ENCODE measurements at places on chromosomes 16 and 17.

GRCh38 chr17:45228763-45229539, 7.3 kb downstream of the FMNL1 start:
- DNase-seq = peak; percentile 99

DNA sequence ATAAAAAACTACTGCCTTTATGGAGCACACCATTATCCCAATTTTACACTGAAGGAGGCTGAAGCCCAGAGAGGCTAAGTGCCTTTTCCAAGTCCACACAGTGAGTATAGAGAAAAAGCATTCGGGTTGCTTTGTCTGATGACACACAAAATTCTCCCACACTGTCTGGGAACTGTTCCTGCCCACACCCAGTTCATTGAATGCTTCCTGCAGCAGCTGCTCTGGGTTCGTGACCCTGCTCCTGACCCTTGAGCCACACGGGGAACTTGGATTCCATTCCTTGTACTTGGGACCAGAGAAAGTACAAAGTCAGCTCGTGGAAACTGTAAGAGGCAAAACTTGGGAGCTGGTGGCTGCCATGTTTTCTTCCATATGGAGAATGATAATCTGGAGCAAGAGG, 57.9 kb downstream of the AKAP1 start:
- no peak for DNase-seq

GRCh38 chr17:11182430-11182829, 58.6 kb upstream of the SHISA6 start:
- DNase-seq = no peak

DNA sequence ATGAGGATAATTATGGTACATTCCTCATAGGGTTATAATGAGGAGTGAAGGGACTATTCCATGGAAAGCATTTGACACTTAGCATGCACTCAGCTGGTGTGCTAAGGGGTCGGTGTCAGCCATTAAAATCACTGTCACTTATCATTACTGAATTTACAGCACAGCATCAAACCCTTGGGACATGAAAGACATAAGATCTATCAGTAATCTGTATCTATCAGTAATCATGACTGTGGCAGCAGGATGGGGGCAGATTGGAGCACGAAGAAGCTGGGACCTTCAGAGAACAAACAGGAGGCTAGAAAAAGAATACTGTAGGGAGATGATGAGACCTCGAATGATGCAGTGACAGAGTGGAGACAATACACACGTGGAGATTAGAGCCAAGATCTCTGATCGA, 73.5 kb upstream of the CLEC3A start:
- no peak for DNase-seq

DNA sequence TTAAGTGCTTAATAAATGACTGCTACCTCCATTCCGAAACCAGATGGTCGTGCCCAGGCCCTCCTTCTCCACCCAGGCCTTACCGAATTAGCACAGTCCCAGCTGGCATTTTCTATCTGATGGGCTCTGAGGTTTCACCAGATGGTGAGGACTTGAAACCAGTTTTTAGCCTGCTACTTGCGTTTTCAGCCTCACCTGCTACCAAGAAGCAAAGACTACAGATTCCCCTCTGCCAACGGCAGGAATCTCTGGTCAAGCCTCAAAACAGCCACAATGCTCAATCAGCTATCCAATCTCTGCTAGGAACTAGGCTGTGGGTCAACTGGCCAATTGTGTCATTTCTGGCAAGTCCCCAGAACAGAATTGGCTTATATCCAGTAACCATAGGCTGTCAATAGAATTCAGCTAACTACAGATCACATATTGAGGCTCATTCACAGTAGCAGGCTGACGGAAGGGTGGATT, 11.7 kb downstream of the PECAM1 start:
- no peak for DNase-seq

GRCh38 chr17:75668489-75668888, 1.4 kb downstream of the SAP30BP start:
- no peak for DNase-seq

GRCh38 chr16:87929986-87930385, 6.3 kb downstream of the CA5A start:
- no peak for DNase-seq

DNA sequence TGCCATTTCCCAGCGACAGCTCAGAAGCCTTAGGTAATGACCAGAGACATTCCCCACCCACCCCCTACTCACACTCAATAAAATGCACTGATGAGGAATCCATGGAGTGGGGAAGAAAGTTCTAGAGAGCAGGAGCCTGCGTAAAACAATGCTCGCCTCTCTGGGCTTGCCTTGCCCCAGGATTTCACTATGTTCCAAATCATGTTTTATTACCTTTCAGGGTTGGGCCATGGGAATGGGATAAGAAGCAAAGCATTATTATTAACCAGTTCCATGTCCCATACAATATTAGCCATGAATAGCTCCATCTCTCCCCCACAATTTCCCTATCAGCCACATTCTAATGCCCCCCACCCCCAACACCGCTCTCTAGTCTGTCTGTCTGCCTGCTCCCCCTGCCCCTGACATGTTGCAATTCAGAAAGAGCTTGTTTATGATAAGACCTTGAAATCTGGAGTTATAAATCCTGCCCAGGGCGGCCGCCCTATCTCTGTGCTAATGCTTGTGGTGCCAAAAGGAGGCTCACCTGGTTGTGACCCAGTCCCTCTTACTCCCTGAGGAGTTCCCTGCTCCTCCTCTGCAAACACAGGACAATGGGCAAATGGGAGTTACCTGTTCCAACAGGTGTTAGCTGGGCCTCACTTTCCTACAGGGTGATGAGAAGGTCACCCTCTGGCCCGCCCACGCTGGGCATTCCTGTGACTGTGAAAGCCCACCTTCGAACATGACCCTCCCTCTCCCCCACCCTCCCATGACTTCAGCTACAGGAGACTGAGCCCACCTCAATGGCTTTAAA, 28.0 kb upstream of the DDX52 start:
- DNase-seq = no peak

GRCh38 chr17:7713782-7714181, 3.8 kb upstream of the DNAH2 start:
- peak; percentile 29 for DNase-seq

DNA sequence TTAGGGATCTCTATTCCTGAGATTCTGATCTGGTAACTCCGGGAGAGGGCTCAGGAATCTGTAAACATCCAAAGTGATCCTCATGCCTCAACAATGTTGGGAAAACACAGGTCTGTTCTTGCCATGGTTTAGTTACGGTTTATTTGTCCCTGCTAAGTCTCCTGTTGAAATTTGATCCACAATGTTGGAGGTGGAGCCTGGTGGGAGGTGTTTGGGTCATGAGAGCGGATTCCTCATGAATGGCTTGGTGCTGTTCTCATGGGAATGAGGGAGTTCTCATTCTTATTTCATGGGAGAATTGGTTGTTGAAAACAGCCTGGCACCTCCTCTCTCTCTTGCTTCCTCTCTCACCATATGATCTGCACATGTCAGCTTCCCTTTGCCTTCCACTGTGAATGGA, 608.6 kb upstream of the GOT2 start:
- no peak for DNase-seq

GRCh38 chr16:54373534-54374520, 87.2 kb upstream of the IRX3 start:
- peak; percentile 21 for DNase-seq

DNA sequence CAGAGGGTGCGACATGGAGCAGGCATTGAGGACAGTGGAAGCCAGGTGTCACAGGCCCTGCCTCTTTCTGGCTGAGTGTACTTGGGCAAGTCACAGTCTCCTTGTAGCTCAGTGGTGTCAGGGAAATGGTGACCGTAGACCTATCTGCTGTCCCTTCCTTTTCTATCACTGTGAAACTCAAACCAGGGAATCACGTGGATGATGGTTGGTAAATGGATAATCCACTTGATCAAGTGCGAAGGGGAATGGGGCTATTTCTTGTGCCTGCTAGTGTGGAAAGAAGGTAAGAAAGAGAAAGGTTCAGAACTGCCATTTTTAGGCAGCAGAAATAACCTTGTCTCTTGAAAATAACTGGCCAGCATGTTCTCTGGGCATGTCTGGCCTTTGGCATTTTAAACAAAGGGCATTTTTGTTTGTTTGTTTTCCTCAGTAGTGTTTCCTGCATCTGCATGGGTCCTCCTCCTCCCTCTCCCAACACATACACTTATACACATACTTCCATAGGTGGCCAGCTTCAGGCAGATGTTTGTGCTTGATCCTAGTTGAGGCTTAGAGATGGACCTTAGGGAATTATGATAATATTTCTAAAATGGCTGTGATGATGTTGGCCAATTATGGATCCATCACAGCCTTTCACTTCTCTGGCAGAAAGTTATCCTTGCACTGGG, 7.1 kb downstream of the TBX4 start:
- no peak for DNase-seq

GRCh38 chr17:76050538-76051467, 21.5 kb downstream of the SRP68 start:
- no peak for DNase-seq

Data from HL-60 (cell line).